ENCODE measurements at places on chromosomes 4 and X.

- no peak for DNase-seq
Observed at GRCh38 chr4:86451560-86452330, 91.9 kb upstream of the MAPK10 start.

DNA sequence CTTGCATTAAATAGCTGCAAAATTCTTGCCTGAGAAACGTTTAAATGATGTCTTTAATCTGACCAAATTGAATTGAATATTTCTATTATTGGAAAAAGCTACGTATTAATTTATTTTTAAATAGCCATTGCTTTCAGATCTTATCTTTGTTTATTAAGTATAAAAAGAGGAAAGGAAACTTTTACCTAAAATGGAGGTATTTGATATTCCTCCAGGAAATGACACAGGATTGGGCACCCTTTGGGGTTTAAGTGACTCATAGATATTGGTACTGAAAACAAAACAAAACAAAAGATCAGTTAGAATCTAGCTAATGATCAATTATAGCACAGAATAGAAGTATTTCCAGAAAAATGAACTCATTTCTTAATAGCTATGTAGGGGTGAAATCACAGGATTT, 34.1 kb downstream of the PLS3 start:
- no peak for DNase-seq

- no peak for DNase-seq
Observed at GRCh38 chr4:17309567-17310268, 202.2 kb downstream of the QDPR start.

- DNase-seq: no peak
Observed at GRCh38 chrX:109535578-109535977, 1.1 kb upstream of the NXT2 start.

GRCh38 chrX:38183596-38183995, 37.1 kb downstream of the SRPX start:
- DNase-seq: no peak

DNA sequence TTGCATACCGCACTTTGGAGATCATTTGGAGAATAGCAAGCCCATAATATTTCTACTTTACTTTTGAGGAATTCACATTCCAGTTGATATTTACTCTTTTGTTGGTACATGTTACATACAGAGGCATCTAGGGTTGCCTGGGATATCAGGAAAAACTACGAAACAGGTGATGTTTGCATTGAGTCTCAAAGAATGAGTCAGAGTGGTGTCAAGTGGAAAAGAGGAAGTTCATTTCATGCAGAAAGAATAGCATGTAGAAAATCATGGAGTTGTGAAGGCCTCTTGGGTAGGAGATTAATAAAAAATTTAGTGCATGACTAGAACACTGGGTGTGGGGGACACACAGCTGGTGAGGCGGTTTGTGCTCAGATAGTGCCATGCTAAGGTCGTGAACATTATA, 33.5 kb upstream of the ELOVL6 start:
- no peak for DNase-seq

DNA sequence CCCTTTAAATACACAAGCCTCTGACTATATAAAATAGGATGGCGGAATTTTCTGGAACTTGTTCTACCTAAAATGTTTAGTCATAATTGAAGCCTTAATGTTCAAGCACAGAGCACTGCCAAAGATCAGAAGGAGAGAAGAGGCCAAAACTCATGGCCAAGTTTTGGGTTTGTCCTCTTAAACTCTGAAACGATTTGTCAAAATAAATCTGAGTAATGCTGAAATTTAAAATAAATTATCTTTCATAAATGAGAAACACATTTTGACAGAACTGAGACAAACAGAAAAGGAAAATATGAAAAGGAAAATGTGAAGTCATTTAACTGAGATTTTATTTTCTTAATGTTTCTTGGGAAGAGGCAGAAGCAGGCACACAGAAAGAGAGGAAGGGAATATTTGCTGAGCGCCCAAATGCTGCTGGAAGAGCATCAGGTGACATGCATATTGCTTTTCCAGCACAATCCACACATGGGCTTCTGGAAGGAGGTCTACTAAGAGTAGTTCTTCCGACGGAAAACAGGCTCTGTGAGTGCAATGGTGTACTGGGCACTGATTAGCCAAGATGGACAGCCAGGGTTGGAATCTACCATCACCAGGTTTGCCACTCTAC, 47.4 kb upstream of the ZNF518B start:
- DNase-seq: no peak

DNA sequence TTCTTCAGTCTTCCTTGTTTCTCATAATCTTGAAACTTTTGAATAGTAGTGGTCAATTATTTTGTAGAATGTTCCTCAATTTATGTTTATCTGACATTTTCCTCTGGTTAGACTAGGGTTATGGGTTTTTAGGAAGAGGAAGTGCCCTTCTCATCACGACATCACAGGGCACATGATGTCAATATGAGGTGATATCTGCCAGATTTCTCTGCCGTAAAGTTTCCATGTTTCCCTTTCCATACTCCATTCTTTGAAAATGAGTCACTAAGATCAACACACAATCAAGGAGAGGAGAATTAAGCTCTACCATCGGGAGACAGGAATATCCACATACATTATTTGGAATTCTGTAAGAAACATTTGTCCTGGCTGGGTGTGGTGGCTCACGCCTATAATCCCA, 28.4 kb downstream of the RP2 start:
- DNase-seq: no peak

GRCh38 chrX:105999294-105999693, 39.2 kb downstream of the SERPINA7 start:
- no peak for DNase-seq

DNA sequence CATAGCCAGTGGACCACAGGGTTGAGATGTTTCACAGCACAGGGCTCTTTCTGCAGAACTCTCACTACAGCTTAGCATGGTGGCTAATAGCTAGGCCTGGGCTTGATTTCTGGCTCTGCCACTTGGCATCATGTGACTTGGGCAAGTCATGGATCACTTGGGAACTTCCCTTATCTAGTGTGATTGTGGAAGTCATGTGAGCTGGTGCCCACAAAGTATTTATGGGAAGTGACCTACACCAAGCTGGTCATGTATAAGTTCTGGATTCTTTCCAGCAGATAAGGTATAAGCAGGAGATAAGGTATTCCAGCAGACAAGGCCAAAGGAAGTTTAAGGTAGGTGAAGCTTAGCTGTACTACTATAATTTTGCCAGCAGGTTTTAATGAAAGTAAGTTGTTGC, 61.0 kb downstream of the REELD1 start:
- no peak for DNase-seq

DNA sequence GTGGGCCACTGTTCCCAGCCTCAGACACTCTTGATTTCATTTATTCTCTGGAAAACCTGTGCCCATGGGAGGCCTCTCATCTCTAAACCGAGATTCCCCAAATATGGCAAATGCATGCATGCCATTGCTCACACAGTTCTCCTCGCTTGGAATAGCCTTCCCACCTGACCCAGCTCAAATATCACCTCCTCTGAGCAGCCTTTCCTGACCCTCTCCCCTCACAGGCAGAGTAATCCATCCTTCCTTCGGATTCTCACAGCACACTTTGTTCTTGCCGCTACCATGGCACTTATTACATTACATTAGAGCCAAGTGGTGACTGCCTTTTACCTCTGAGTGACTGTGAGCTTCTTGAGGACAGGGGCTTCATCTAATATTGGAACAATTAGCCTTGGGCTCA, 209.5 kb downstream of the HS6ST2 start:
- no peak for DNase-seq

DNA sequence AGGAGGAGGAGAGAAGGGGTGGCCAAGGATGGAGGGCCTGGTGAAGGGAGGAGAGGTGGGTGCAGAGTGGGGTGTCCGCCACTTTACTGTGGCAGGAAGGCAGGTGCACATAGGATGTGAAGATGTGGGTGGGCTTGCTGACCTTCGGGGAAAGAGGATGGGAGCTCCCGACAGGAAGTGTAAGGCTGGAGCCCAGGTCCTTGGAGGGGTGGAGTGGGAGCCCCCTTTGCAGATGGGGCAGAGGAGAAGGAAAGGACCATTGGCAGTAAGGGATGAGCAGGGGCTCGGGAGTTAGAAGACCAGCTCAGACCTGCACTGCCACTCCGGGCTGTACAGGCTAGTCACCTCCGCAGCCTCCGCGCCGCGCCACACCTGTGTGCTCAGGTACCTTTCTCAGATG, 89.5 kb downstream of the EVC start:
- no peak for DNase-seq
